ENCODE measurements at places on chromosomes 1 and 21.

DNA sequence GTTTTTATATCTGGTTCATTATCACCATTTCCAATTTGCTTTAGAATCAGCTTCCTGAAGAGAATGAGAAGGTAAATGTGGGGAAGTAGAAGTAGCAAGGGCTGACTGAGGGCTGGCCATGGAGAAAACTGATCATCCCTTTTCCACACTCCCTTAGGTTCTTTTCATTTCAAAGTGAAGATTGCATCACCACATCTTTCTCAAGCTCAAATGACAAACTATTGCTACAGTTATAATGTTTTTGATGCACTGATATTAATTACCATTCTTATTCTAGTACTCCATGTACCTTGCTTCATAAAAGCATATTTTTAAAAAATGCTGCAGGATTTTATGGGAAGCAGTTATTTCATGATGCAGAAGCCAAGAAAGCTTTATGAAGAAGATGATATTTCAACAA is 7.9 kb upstream of the AK5 start:
- no peak for DNase-seq

GRCh38 chr1:203726417-203726867 is 38.5 kb upstream of the LAX1 start:
- DNase-seq, result no peak

DNA sequence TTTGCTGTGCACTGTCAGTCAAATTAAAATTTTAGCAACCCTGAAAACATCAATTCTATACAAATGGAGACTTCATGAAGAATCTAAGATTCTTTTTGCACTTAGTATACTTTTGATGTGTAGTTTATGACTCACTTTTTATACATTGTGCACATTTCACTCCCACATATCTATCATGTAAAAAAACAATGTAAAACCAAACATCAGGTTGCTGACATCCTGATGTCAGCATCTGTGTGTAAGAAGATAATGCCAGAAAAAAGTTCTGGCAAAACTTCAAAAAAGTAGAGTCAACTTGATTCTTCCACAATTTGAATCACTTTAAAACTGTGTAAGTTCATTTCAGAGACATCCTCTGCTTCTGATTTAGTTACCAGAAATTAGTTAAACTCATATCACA is 115.7 kb downstream of the CENPF start:
- DNase-seq, result no peak

- no peak for DNase-seq
Measured at GRCh38 chr21:44889625-44890337, 16.3 kb upstream of the PTTG1IP start.

- peak; percentile 24 for DNase-seq
Measured at GRCh38 chr1:25615172-25615541, 1.4 kb upstream of the MAN1C1 start.

DNA sequence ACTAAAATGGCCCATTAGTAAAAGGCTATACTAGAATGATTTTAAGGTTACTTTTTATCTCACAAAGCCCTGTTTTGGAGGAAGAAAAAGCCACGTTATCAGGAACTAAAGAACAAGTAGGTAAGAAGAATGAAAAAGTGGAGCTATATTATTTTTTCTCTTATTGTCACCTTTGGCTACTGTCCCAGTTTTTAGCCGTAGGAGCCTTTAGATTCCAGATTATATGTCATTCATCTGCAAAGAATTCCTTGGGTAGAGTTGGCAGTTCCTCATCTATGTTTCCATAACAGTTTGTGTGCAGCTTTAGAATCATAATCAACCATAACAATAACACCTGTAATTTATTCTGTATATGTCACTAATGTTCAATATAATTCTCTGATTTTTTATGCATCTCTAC is 83.8 kb downstream of the TPR start:
- DNase-seq, result no peak

- no peak for DNase-seq
Measured at GRCh38 chr21:30189773-30190172, 23.2 kb upstream of the CLDN17 start.

DNA sequence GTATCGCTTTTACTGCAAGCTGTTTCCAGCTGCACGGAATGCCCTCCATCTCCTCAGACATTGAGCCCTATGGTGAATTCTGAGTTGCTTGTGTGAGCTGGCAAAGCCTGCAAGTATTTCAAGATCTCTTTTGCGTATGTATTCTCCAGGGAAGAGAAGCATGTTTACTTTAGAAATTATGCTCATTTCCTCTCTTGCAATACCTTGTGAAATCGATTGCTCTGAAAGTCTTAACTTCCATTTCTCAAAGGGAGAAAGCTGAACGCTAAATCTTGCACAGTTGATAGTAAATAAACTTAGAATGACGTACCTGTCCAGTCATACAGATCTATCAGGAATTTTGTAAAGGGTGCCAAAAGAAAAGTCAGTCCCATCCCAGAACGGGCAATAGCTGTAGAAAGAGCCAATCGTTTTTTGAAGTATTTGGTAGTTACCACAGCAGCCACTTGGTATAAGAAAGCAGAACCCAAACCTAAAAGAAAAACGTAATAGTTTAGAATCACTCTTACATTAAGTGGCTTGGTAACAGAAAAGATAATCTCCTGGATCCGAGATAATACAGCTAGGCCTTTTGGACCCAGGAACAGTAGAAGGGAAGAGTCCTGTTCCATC is 10.0 kb downstream of the SLC16A4 start:
- no peak for DNase-seq

- peak; percentile 35 for DNase-seq
Measured at GRCh38 chr1:221723018-221723847, 18.7 kb downstream of the DUSP10 start.

GRCh38 chr1:168913711-168914463 is 184.9 kb upstream of the DPT start:
- DNase-seq, result no peak

DNA sequence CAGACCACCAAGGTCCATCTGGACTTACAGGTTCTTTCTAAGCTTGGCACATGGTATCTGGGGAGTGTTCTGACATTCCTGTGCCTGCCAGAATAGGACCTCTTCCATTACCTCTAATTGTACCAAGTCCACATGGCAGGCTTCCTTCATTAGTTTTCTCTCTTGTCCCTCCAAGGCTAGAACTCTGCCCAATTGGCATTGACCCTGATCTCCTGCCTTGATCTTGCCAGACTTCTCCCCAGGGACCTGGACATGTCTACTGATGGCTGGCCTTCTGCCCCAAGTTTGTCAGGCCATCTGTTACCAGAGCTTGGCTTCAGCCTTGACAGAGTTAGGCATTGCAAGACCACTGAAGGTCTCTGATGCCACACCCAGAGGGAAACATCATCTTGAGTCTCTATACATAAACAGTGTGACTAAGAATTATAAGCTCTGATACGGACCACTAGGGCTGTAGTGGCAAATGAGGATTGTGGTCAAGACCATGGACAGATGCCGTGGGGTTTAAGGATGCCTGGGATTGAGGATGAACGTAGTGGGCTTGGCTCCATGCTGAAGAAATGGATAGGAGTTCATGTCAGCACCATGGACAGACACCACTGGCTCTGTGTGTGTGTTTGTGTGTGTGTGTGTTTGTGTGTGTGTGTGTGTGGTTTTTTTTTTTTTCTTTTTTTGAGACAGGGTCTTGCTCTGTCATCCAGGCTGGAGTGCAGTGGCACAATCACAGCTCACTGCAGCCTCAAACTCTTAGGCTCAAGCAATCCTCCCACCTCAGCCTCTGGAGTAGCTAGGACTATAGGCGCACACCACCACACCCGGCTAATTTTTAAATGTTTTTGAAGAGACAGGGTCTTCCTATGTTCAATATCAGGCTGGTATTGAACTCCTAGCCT is 19.5 kb upstream of the PSMB2 start:
- DNase-seq, result peak; percentile 9

Measured in activated CD8-positive, alpha-beta T cell treated with anti-CD3 and anti-CD28 coated beads for 36 hours (primary cell).